A549 treated with CpdA at 1 μM for 4 hours (cell line): ENCODE measurements at places on chromosomes 7 and 10. TPM values are rescaled to one million over a fixed set of nuclear protein-coding genes. Genes with fewer than 3 reads are reported as not detected.

The LIMK1 gene
- total RNA-seq: 34.0 to 39.9 TPM (median 36.5 TPM) in 5 replicates

The OR2A1 gene
- total RNA-seq: not detected in 5 replicates

The ZFAND2A gene
- 51.8 to 66.6 TPM (median 63.6 TPM) in 5 replicates for total RNA-seq

The DYNC1I1 gene
- total RNA-seq: 0.06 to 0.27 TPM (median 0.18 TPM) in 4 of 5 replicates, not detected in the other

The CCDC146 gene
- total RNA-seq: 0.48 to 1.5 TPM (median 0.70 TPM) in 5 replicates

The RPEL1 gene
- total RNA-seq: 0.06 TPM in 1 of 5 replicates, not detected in the others

The HACD1 gene
- total RNA-seq: 36.3 to 63.0 TPM (median 57.3 TPM) in 5 replicates
